Thoracic aorta endothelial cell (primary cell): ENCODE measurements at places on chromosomes 5 and 9. TPM values are rescaled to one million over a fixed set of nuclear protein-coding genes. Genes with fewer than 3 reads are reported as not detected.

The CDKN2A gene
- total RNA-seq, result 3.8 and 3.9 TPM in 2 replicates

The DND1 gene
- 0.43 and 0.53 TPM in 2 replicates for total RNA-seq

The CETN3 gene
- 12.0 and 17.5 TPM in 2 replicates for total RNA-seq

The MSX2 gene
- 0.13 and 0.79 TPM in 2 replicates for total RNA-seq

The PCDHAC2 gene
- 1.8 and 3.3 TPM in 2 replicates for total RNA-seq

The GABRA1 gene
- total RNA-seq, result not detected in 2 replicates

The CCDC192 gene
- total RNA-seq, result not detected in 2 replicates

The DBH gene
- total RNA-seq, result not detected in 2 replicates

The NDUFAF2 gene
- 30.7 and 42.9 TPM in 2 replicates for total RNA-seq

The NLN gene
- total RNA-seq, result 61.0 and 71.6 TPM in 2 replicates
